ENCODE measurements at places on chromosomes 7 and 10. TPM values are rescaled to one million over a fixed set of nuclear protein-coding genes. Genes with fewer than 3 reads are reported as not detected.

The TRPV6 gene
- not detected for total RNA-seq

The SPDYE5 gene
- not detected for total RNA-seq

The AGR2 gene
- total RNA-seq: not detected

The AUTS2 gene
- 23.5 TPM for total RNA-seq

The TTYH3 gene
- 18.1 TPM for total RNA-seq

The LLCFC1 gene
- not detected for total RNA-seq

Measured in subcutaneous adipose tissue (tissue), 4 donors.